Kidney (tissue), 22 donors: ENCODE measurements at places on chromosomes 4 and X.

DNA sequence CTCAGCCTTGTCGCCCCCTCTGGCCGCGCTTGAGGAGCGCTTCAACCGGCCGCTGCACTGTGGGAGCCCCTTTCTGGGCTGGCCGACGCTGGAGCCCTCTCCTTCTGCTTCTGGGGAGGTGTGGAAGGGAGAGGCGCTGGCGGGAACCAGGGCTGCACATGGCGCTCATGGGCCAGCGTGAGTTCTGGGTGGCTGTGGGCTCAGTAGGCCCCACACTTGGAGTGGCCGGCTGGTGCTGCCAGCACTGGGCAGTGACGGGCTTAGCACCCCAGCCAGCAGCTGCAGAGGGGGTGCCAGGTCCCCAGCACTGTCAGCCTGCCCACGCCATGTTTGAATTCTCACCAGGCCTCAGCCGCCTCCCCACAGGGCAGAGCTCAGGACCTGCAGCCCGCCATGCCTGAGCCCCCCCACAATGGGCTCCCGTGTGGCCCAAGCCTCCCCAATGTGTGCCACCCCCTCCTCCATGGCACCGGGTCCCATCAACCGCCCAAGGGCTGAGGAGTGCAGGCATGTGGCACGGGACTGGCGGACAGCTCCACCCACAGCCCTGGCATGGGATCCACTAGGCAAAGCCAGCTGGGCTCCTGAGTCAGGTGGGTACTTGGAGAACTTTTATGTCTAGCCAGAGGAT, 615.2 kb downstream of the TRIML1 start:
- no peak for DNase-seq

- DNase-seq: no peak
Observed at GRCh38 chr4:22384154-22384553, 131.7 kb downstream of the ADGRA3 start.

- no peak for DNase-seq
Observed at GRCh38 chr4:98689507-98690174, 31.2 kb upstream of the TSPAN5 start.

DNA sequence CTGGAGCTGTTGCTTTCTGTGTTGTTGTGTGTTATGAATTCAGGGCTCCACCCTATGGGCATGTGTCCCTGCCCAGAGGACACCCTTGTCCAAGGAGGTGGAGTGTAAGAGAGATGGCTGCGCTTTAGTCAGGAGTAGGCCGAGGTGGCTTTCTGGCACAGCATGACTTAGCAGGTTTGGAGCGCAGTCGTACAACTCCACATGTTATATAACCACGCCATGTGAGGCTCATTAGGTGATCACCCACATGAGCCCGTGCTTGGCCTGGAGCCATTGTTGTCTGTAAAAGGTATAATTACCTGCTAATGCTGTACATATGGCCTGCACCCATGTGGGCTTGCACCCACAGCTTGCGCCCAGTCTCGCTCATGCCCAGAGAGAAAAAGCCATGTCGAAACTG, 15.8 kb upstream of the ANAPC4 start:
- no peak for DNase-seq

DNA sequence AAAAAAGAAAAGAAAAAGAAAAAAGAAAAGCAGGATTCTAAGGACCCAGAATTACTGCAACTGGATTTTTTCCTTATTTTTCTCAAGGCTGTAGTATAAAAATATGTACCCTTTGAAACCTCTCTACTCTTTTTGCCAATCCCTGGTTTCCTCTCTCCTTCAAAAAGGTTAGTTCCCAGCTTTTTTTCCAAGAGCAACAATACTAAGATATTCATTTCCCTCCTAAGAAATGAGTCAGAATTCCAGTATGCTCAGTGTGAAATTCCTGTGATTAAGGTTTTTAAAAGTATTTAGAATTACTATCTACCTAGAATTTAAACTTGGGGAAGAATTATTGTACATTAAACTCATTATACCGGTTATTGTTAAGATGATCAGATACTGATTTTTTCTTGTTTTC, 22.0 kb downstream of the SMIM14 start:
- DNase-seq: no peak

GRCh38 chr4:88584471-88584900, 7.8 kb upstream of the HERC3 start:
- DNase-seq: no peak

GRCh38 chr4:181536811-181537434, 706.3 kb upstream of the TENM3 start:
- DNase-seq: no peak

DNA sequence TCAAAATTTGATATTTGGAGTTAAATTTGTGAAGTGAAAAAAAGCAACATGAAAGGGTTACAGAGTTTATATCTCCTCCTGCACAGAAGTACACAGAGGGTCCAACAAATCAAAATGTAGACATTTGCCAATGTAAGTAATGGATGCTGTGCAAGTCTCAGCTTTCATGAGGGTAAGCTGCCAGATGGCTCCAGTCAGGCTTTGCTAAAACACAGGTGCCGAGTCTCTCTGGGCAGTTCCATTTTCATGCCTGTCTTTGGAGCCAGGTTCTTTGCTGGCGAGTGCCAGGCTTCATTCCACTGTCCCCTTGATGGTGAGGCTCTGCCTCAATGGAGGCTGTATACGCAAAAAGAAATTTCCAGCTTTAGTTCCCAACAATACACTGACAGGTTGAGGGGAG, 27.9 kb downstream of the SLC4A4 start:
- DNase-seq: no peak

- no peak for DNase-seq
Observed at GRCh38 chr4:7315935-7316334, 118.8 kb downstream of the PSAPL1 start.

GRCh38 chr4:100165809-100166208, 24.5 kb downstream of the DDIT4L start:
- DNase-seq: no peak

GRCh38 chr4:96471956-96472867, 632.3 kb downstream of the PDHA2 start:
- no peak for DNase-seq

DNA sequence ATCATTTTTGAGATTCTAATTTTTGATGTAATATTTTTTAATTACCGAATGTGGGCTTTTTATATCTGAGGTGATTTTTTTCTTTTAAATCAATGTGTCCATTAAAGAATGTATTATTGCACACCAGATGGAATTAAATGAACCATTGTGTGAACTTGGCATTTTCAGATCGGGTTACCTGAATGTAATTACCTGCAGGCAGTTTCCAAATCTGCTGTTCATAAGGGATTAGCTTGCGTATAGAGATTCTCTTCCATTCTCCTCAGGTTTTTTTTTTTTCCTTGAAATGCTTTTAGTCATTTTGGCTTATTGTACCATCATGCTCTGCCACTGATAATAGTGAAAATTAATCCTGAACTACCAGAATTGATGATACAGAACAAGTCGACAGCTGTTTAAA, 511.5 kb upstream of the ATOH1 start:
- no peak for DNase-seq

GRCh38 chr4:170729897-170730296, 640.1 kb upstream of the AADAT start:
- no peak for DNase-seq

DNA sequence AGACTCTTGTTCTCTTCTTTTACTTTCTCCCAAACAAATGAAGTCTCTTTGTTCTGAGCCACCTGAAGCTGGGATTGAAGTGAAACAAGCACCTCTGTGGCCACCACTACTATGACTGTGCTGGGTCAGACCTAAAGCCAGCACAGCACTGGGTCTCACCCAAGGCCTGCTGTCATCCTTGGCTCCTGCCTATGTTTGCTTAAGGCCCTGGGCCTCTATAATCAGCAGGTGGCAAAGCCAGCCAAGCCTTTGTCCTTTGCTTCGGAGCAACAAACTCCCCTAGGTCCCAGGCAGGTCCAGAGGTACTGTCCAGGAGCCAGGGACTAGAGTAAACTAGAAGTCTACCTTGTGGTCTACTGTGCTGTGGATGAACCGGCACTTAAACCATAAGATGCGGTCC, 220.6 kb upstream of the ARSJ start:
- DNase-seq: no peak

DNA sequence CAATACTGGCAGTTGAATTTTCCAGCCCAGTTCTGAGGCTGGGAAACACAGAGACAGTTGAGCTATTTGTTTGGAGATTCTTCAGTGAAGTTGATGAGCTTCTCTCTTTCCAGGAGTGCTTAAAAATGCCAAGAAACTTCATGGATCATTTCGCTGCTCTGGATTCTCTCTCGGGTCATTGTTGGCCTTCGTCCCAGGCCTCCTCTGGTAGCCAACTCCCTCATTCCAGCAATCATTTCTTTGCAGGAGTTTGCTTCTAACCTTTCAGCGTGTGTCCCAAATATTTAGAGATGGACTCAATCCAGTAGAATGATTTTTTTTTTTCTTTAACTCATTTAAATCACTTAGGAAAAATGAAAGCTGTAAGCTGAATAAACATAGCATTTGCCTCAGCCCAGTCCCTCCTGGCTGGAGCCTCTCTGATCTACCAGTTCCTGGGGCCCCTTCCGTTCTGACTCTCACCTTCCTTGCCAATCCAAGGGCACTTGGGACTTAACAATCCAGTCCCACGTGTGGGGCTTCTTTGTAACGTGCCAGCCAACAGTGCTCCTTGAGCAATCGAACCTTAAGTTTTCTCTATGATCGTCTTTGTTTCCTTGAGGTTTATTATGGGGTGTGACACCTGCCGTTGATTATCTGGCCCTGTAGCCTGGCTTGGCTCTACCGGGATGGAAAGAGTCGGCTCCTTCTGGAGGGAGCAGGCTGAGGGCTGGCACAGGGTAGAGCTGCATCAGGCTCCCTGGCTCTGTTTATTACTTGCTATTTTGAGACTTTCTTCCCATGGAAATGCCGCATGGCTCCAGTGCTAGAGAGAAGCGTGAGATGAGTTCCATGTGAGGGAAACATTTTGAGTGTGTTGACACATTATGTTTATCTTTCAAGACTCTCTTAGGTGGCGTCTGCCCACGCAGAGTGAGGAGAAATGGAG, 80.4 kb upstream of the GPC4 start:
- no peak for DNase-seq

- no peak for DNase-seq
Observed at GRCh38 chrX:122046815-122047214, 999.4 kb downstream of the GLUD2 start.

- DNase-seq: no peak
Observed at GRCh38 chrX:3066555-3066954, 25.3 kb downstream of the ARSF start.

DNA sequence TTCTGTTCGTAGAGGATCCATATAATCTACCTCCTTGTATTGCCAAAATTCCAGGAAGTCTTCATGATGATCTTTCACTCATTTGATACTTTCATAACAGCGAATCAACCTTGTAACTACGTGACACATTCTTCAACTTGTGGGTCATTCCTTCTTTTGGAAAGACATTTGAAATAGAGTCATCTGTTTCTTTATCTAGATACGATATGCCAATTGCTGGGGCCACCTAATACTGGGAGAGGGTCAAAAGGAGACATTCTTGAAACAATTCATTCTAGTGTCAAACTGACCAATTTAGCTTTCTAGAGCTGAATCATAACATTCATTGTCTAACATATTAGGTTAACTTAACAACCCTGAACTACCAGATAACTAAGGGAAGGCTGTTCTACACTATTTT, 62.9 kb upstream of the SMAD1 start:
- DNase-seq: no peak

- no peak for DNase-seq
Observed at GRCh38 chrX:48516285-48516684, 5.3 kb upstream of the EBP start.

DNA sequence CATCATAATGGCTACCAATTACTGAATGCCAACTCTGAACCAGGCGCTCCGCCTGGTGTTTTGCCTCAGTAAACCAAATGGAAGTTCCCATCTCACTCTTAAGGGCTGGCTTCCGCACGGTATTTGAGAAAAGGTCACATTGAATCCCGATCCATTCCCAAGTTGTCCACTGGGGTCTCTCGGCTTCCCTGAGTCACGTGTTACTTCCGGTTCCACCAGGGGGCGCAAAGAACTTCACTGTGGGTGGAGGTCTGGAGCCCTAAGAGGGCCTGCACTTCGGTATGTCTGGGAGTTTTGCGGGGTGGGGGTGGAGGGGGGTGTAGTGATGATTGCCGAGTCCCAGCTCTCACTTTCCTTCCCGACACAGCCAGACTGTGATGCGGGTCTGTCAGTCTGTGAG, 13.4 kb upstream of the NHS start:
- DNase-seq: no peak

- no peak for DNase-seq
Observed at GRCh38 chr4:145623831-145624230, 4.6 kb downstream of the MMAA start.

DNA sequence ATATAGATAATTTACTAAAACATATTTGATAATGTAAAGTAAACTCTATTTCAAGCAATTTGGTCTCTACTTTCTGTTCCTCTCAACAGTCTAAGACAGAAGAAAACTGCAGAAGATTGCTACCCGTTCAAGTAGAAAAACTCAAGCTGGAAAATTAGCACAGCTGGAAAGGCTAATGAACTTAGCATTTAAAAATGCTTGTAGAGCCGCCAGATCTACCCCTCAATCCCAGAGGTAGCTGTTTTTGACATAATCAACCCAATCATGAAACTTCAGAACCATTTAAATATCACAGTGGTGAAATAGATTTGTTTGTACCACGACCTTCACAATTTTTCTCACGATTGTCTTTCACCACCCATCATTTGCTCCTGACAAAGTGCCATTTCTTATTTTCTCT, 479.5 kb downstream of the SPRY1 start:
- DNase-seq: peak; percentile 62

DNA sequence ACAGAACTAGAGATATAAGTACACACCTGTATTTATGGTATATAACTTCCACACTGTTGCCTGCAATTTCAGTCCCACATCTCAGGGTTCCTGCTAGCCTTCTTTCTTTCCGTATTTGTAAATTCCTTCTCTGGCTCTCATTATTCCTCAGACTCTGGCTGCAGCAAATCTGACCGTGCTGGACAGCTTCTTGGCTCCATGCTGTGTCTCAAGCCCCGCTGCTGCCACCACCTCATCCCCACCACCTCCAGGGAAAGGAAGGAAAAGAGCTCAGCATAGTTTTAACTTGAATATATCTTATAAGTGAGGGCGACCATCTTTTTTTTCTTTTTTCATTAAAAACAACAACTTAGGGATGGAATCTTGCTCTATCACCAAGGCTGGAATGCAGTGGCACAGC, 155.6 kb upstream of the CXCL13 start:
- no peak for DNase-seq

GRCh38 chr4:157121401-157121800, 45.5 kb downstream of the GLRB start:
- DNase-seq: no peak

DNA sequence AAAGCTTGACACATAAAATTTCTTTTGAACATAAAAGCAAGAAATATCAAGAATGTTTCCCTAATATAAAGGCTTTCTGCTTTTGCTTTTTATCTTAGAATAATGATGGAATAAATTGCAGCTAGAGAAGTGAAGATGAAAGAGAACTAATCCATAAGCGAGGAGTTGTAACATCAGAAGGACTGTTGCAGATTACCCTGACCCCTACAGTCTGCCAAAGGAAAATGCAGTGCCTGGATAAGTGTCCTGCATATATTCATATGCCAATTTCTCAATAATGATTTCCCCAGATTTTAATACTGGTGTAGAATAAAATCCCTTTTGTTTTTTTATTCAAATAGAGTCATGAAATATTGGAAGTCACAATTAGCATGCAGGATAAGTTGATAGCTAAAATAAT, 115.9 kb downstream of the MAGEC2 start:
- DNase-seq: no peak
